ENCODE measurements at places on chromosomes 7 and 10. TPM values are rescaled to one million over a fixed set of nuclear protein-coding genes. Genes with fewer than 3 reads are reported as not detected.

DNA sequence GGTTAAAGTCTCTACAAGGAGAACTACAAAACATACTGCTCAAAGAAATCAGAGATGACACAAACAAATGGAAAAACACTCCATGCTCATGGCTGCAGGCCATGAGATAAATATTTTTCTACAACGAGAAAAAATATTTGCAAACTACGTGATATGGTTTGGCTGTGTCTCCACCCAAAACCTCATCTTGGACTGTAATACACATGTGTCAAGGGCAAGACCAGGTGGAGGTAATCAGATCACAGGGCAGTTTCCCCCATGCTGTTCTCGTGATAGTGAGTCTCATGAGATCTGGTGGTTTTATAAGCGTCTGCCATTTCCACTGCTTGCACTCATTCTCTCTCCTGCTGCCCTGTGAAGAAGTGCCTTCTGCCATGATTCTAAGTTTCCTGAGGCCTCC is 57.8 kb downstream of the COA1 start:
- no peak for DNase-seq
- peaks cover 48% of the 10 kb centered on the region for H3K4me1 ChIP-seq
- no peaks in the 10 kb centered on the region for H3K27me3 ChIP-seq
- H3K4me3 ChIP-seq, result no peak overlapping the region
- H3K36me3 ChIP-seq, result peaks cover 55% of the 10 kb centered on the region

DNA sequence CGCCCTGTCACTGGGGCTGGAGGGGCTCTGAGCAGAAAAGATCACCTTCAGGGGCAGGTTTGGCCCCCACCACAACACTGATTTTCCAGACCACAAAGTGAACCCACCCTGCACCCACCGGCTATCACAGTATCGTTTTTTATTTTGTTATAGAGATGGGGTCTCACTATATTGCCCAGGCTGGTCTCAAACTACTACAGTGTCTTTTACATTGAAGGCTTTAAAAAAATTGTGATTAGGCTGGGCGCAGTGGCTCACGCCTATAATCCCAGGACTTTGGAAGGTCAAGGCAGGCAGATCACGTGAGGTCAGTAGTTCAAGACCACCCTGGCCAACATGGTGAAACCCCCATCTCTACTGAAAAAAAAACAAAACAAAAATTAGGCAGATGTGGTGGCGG is 125.1 kb downstream of the COL26A1 start:
- H3K27me3 ChIP-seq, result no peaks in the 10 kb centered on the region
- DNase-seq, result no peak
- no peaks in the 10 kb centered on the region for H3K4me1 ChIP-seq
- no peaks in the 10 kb centered on the region for H3K36me3 ChIP-seq
- H3K4me3 ChIP-seq, result no peak overlapping the region

DNA sequence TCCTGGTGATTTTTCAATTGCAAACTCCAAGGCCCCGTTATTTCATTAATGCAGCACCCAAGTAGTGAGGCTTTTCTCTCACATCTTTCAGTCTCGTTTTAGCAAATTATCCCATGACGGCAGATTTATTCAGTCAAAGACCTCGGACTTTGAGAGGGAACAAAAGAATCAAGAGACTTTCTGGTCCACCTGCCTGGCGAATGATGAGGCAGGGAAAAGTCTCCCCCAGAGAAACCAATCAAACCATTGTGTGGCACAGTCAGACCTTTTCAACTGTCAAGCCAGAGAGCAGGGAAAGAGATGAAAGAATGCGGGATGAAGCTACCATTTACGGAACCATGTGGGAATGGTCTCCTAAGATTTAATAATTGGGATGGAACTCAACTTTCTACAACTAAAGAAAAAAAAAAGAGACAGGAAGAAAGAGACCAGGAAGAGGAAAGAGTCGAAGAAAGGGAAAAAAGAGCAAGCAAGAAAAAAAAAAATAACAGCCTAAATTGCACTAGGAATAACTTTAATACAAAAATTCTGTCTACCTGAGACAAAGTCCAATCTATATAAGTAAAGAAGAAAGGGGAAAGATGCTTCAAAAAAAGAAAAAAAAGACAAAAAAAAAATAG is 22.8 kb downstream of the GLI3 start:
- no peaks in the 10 kb centered on the region for H3K36me3 ChIP-seq
- peaks cover 2% of the 10 kb centered on the region for H3K27me3 ChIP-seq
- no peaks in the 10 kb centered on the region for H3K4me1 ChIP-seq
- no peak for DNase-seq
- H3K4me3 ChIP-seq, result no peak overlapping the region

GRCh38 chr7:101870361-101871062 is 53.1 kb downstream of the CUX1 start:
- H3K27ac ChIP-seq, result no peak overlapping the region
- H3K27me3 ChIP-seq, result no peaks in the 10 kb centered on the region
- H3K4me1 ChIP-seq, result peaks cover 3% of the 10 kb centered on the region
- no peaks in the 10 kb centered on the region for H3K36me3 ChIP-seq
- no peak for DNase-seq
- H3K4me3 ChIP-seq, result no peak overlapping the region

DNA sequence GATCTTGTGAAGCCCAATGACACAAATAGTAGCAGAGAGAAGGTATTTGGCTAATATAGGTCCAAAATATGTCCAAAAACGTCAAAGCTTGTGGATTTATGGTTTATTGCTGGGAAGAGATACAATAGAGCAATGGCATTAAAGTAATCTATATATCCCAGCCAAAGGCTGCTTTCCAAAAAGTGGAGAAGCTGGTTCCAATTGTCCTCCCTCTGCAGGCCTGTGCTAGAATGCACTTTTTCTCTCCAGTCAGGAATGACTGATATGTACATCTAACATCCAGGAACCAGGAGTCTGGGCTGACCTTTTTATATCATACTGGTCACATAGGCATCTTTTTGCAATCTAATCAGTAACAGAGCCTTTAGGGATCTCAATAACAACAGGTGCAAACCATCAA is 167.1 kb upstream of the FAM3C start:
- no peak overlapping the region for H3K27ac ChIP-seq
- peaks cover 14% of the 10 kb centered on the region for H3K27me3 ChIP-seq
- no peak for DNase-seq
- H3K4me3 ChIP-seq, result no peak overlapping the region
- no peaks in the 10 kb centered on the region for H3K36me3 ChIP-seq
- H3K4me1 ChIP-seq, result no peaks in the 10 kb centered on the region

The SPDYE11 gene
- total RNA-seq, result not detected

Data from activated CD4-positive, alpha-beta T cell treated with anti-CD3 and anti-CD28 coated beads, Interleukin-2, amount 10 ng/mL, durations not matched to agents 24 days and 14 days (primary cell).